AG08396 (cell line): ENCODE measurements at places on chromosomes 4 and X.

- DNase-seq: no peak
Measured at GRCh38 chr4:125704726-125705125, 390.0 kb downstream of the FAT4 start.

DNA sequence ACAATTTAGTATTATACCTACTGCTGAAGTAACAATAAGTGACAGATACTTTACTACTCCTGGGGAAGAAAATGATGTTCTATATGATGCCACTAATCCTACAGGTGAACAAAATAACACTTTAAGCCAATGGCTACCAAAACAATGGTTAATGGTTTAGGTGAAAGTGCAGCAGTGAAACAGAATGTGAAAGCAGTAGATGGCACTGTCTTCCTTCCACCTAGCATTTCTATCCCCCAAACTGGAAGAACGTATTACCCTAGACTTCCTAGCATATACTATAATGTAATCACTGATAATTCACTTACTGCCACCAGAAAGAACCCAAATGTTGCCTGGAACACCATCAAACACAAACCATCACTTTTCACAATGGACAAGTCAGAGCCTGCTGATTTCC, 18.9 kb upstream of the CABS1 start:
- no peak for DNase-seq

DNA sequence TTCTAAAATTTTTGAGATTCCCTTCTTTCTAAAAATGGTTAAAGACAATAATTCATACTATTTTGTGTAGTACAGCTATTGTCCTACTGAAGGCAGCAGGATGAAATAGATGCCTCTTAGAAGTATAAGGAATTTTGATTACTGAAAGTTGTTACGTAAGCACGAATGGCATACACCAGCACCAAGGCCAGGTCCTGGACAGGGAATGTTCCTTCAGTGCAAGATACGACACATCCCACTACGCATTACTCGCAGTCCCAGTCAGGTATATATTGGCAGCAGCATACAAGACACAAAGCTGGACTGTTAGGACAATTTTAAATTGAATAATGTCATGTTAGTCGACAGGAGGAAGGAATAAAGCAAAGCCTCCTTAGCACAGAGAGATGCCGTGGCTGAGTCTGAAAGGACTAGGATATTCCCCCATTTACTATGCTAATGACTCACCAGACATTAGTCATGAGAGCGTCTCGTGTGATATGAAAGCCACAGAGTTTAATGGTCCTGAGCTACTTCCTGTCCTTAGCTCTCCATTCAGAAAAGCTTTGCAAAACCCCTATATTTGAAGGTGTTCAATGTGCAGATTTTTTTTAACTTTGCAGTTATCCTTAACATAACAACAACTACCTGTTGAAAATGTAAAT, 504.3 kb downstream of the FAM133A start:
- DNase-seq: peak; percentile 0

DNA sequence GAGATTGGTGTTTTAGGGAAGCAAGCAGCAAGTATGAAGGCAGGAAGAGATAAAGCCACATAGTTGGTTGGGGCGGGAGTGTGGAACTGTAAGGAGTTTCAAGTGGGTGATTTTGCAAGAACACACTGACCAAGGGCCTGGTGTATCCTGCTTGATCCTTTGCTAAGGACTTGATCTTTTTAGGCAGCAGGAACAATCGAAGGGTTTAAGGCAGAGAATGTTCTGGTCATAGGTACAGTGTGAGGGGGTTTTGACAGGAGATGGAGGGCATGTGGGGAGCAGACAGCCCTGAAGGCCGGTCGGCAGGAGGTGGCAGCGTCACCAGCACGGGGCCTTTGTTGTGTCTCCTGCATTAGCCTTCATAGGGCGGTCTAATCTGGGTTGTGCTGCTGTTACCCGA, 54.7 kb downstream of the FAM193A start:
- no peak for DNase-seq

- DNase-seq: no peak
Measured at GRCh38 chr4:159269116-159269515, 166.2 kb downstream of the RAPGEF2 start.

DNA sequence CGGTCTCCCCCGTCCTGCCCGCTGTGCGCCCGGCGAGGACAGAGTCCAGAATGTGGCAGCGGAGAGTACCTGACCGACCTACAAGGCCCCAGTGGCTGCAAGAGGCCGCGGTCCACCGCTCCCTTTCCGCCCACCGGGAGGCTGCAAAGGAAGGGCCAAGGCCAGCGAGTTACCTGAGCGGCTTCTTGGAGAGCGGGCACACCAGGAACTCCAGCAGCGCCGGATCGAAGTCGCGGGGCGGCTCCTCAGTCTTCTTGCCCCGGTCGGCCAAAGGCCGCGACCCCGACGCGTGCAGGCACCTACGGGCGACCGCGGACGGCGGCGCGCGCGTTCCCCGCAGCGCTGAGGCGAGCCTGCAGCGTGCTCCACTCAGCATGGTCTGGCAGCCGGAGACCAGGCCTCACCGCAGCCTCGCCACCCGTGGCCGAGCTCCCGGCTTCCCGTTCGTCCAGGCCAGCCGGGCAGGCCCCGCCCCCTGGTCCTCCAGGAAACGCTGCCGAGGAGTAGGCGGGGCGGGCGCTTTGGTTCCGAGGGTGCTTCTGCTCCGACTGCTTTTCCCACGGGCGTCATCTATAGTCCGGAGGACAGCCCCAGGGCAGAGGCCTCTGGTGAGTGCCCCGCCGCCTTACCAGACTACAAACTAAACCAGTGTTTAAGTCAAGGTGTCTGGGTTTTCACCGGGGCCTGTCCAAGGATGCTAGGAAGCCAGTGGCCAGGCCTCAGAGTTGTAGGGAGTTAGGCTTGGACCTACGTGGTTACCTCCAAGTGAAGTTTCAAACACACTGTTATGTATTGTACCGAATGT, at the start of gene PYURF:
PYURF (minus strand) TSS at position 452 of the 805 bp plus-strand sequence; CDS start at position 376, 76 bp downstream.
- peak; percentile 95 for DNase-seq

DNA sequence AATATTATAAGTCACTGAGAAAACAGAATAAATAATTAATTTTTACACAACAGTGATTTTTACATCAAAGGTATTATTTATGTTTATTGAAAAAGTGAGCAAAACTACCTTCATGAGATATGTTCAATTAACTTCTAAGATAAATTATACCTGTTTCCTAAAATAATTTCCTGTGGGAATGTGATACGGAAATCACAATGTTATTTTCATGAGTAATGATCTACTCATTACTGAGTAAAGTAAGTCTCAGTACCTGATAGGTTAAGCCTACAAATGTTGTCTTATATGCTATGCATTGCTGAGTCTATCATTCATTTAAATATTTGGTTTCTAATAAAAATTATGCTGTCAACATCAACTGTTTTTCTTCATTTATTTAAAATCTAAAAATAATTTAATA, 324.0 kb downstream of the STPG2 start:
- no peak for DNase-seq

DNA sequence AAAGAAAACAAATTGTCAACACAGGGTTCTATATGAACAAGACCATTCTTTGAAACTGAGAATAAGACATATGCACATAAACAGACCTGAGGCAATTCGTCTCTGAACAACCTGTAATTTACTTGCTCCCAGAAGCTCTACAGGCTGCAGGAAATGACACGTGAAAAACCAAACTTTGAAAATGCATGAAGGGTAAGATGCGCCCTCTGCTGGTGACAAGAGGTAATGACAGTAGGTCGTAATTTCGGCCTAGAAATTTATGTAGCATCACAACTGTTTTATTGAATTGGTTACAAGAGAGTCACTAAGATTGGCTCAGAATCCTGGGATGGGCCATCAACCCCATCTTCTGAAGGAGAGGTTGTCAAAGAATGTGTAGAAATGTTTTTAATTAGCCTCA, 276.5 kb downstream of the PPP4R3C start:
- DNase-seq: peak; percentile 3

DNA sequence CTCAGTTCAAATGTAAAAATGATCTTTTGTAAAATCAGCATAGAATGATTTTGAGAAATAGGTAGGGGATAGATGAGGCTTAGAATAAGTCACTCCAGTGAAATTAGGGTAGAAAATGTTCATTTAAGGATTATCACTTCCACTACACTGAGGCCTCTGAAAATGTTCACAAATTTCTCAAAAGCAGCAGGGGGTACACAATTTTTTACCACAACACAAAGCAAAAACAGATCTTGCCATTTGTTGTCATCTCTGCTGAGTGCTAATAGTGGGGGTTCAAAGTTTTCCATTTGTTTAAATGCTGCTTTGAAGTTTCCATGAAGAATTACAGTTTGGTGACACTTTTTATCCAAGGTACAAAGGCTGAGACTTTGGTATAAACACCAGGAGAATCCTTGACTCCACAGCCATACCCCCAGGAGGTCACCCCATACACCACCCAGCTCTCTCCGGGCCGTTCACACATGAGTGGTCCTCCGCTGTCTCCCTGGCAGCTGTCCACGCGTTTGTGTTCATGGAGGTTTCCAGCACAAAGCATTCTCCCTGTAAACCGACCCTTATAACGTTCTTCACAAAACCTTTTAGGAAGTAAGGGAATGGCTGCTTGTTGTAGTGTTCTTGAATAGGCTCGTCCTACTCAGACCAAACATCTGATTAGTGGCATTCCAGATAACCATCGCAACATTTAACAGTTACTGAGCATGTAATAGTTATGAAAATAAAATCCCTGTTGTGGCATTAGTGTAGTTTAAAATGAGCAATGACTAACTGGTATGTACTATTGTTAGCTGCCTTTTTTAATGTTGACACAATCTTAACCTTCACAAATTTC, 71.0 kb downstream of the PRSS12 start:
- no peak for DNase-seq

- DNase-seq: no peak
Measured at GRCh38 chr4:1288786-1289185, 905 bp upstream of the MAEA start.

DNA sequence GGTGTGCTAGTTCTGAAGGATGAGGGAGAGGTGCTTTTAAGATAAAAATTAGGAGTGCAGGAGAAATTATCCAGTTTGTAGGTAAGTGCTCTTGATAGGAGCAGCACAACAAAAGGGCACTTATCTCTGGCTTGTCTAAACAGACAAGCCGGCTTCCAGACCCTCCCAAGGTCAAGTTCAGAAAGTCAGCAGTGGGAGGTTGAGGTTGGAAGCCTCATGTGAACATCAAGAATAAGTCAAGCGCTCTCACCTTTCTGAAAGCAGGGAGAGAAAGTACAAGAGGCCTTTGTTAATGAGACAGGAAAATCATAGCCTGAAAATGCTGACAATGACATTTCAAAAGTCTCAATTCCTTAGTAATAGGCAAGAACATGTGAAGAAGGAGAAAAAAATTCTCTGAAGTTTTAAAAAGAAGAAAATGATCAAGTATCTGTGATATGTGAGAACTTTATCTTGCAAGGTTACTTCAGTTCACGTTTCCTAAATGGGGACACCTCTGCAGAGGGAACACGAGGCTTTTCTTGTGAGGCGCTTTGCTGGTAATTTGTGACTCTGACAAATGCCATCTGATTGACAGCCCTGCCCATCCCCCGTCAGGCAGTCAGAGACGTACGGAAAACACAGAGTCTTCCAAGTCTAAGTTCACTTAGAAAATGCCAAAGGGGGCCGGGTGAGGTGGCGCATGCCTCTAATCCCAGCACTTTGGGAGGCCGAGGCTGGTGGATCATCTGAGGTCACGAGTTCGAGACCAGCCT, 62.2 kb downstream of the TIGD2 start:
- no peak for DNase-seq

- DNase-seq: peak; percentile 26
Measured at GRCh38 chr4:156974264-156974663, 2.7 kb upstream of the PDGFC start.

DNA sequence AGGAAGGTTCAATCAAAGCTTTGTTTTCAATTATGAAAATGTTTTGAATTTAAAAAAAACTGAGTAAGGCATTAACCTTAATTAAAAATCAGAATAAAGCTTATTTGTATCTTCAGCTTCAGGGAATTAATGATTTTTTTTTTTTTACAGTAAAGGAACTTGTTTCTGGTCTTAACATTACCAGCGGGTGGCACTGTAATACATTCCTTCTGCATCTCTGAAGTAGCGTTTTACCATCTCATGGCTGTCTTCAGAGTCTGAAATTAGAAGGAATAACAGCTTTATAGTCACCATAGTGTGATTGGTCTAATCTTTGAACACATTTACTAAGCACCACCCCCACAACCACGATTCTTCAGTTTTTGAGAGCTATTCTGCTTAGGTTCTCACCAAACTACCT, 102.6 kb downstream of the IL1RAPL2 start:
- DNase-seq: peak; percentile 5

- no peak for DNase-seq
Measured at GRCh38 chr4:52870225-52870624, 8.1 kb downstream of the RASL11B start.

- DNase-seq: no peak
Measured at GRCh38 chr4:6027392-6027791, 9.2 kb upstream of the C4orf50 start.

- no peak for DNase-seq
Measured at GRCh38 chrX:103586314-103586646, 965 bp downstream of the TCEAL4 start.

DNA sequence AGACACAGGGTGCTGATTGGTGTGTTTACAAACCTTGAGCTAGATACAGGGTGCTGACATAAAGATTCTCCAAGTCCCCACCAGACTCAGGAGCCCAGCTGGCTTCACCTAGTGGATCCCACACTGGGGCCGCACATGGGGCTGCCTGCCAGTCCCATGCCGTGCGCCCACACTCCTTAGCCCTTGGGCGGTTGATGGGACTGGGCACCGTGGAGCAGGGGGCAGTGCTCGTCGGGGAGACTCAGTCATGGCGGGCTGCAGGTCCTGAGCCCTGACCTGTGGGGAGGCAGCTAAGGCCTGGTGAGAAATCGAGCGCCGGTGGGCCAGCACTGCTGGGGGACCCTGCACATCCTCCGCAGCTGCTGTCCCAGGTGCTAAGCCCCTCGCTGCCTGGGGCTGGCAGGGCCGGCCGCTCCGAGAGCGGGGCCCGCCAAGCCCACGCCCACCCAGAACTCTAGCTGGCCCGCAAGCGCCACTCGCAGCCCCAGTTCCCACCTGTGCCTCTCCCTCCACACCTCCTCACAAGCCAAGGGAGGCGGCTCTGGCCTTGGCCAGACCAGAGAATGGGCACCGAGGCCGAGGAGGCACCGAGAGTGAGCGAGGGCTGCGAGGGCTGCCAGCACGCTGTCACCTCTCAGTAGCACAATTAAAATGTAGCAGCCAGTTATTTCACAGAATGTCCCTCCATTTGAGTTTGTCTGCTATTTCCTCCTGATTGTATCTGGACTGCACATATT, 76.1 kb upstream of the PNPLA4 start:
- DNase-seq: no peak

DNA sequence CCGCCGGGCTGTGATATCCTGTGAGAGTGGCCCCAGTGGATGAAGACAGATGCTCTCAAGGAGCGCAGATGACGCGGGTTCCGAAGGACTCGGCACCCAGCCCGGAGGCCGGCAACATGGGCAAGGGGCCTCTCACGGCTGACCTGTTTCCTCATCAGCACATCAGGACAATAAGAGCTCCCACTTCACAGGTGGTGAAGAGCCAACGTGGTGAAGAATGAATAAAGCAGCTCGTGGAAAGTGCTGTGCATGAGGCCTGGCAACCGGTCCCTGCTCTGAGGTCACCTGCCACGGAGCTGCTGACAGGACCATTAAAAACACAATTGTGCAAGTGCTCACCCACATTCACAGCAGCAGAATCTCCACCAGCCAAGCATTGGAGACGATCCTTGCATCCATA, 22.9 kb downstream of the ABLIM2 start:
- no peak for DNase-seq
